ENCODE measurements at places on chromosomes 1 and 21.
A peak's percentile ranks its signal among the peaks of the same experiment; 100 is the strongest.

DNA sequence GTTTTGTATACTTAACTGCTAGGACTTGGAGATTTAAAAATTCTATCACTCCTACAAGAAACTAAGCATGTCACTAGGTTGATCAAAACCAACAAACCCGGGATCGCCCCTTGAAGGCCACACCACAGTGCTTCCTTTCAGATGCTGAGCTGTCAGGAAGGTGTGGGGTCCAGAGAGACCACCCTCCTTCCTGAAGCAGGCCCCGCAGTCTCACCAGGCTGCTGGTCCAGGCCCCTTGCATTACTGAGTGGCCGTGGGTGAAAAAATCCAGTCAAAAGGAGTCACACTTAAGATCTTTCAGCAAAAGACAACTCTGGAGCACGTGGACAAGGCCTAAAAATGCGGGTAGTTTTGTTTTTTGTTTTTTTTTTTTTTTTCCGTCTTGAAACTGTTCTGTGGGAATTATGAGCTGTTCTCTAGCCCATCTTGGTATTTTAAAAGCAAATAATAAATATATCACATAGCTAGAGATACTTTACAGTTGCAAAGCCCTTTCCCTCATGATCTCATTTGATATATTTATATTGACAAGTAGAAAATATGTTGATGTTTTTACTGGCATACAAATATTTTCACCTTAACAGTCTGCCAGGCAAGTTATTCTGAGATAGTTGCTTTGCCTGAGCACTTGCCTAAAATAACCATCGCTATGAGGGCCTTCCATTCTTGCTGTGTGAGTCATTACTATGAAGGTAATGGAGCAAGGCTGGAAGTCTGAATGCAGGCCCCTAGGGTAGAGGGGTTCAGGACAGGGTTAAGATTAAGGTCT is 73.1 kb upstream of the EDEM3 start:
- no peak for DNase-seq

- DNase-seq, result peak; percentile 56
These were observed 74.7 kb upstream of the BACH1 start for GRCh38 chr21:29224006-29224405.

DNA sequence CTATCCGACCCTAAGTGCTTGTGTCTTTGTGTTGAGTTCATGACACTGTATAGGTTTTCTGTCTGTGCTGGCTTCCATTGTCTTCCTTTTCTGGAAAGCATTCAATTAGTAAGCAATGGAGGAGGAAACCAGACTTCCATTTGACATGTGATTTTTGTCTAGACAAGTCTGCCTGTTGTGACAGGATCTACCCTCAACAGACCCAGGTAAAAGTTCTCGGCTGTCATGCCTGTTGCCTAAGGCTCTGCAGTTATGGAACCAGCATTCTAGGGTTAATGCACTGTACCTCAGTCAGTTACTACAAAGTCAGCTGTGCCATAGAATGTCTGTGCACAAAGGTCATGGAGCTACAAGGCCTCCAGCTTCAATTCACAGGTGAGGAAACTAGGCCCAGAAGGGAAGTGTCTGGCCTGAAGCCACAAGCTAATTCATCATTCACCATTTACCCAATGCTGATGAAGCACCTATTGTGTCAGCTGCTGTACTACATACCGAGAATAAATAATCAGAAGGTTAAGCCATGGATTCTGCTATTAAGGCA is 72.3 kb downstream of the PLPP3 start:
- no peak for DNase-seq

GRCh38 chr1:230176871-230177411 is 109.9 kb downstream of the GALNT2 start:
- DNase-seq, result no peak

DNA sequence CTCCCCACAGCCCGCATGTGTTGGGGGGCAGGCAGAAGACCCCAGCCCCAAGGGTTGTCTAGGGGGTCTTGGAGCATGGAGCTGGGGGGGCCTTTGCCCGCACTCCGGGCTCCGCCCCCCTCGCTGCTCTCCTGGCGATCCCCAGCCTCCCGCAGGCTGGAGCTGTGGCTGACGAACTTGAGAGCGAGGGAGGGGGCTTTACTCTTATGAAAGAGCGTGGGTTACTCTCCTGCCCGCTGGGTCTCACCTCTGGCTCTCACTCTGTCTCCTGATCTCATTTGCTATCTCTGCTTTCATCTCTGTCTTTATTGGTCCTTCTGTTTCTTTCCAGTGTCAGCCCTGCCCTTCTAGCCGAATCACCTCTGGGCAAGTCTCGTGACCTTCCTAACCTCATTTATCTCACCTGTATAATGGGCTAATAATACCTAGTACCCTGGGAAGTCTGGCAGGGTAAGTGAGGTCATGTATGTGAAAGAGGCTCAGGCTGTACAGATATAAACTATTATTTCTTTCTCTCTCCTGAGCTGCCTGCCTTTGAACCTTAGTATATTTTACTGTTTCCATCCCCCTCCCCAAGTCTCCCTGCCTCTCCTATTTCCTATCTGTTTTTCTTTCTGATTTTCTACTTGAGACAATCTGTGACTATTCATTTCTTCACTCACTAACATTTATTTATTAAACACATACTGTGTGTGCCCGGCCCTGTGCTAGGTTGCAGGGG is 731 bp downstream of the EFNA4 start:
- DNase-seq, result peak; percentile 42
